Fibroblast of mammary gland (primary cell): ENCODE measurements at places on chromosomes 6 and 20.

DNA sequence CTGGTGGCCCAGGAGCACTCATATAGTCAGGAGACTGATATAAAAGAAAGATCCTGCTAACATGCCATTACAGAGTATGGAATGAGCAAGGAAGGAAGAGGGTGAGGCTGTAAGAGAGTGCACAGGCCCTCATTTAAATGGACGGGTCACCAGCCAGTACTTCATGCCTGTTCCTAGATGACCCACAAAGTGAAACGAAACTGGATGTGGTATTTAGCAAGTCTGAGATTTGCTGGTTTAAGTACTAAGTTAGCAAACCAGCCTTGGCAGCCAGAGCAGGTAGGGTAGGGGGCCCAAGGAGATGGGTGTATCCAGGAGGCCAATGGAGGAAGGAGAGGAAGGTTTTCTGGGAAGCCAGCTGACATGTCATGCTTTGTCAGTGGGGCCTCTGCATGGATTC, 15.9 kb downstream of the NT5E start:
- DNase-seq: no peak

DNA sequence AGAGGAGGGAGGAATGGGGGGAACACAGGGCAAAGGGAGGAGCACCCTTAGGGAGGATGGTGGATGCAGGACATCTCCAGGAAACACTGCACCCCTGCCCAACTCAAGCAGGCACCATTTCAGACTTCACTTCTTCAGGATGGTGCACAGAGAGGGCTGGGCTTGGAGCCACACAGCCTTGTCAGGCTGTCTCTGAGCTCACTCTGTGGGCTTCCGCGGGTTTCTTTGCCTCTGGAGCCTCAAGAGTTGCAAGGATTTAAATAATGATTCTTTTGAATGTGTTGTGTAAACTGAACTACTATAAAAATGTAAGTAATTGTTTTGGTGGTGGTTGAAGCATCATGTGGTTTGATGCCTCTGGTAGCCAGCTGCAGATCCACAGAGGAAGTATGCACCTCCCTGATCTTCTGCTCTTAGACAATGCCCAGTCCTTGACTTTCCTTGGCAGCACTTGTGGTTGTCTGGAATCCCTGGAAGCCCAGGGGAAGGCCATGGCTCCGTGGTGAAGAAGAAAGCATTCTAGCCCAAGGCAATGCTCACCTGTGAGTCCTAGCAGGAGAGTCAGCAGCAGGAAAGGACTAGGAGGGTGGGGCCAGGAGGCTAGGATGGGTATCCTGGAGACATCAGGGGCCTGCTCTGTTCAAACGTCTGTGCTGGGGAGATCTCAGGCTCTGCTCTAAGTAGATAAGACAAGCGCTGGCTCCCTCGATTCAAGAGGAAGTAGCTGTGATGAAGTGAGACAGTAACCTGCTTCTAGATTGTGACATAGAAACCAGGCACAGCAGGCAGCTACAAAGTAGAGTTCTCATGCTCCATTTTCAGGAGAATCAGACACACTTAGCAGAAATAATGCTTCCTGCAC, 50.2 kb upstream of the SIRPG start:
- no peak for DNase-seq

- DNase-seq: no peak
Measured at GRCh38 chr6:148736774-148737412, 9.9 kb upstream of the UST start.

DNA sequence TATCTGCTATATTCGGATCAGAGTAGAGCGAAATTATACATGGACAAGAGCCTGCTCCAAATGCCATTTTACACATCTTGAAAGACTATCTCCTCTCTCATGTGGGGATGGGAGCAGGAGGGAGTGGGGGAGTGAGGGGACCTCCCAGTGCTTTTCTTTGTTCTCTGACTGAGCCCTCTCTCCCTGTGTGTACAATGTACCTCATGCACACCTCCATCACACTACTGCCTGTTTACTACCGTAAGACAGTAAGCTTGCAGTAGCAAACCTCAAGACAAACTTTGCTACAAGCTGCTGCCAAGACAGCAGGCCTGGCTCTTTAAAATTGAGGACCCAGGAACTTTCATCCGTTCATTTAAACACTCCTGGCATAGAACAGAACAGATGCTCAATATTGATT, 7.2 kb downstream of the NHSL1 start:
- DNase-seq: no peak

GRCh38 chr6:108004861-108005260, 46.9 kb upstream of the SEC63 start:
- DNase-seq: no peak

DNA sequence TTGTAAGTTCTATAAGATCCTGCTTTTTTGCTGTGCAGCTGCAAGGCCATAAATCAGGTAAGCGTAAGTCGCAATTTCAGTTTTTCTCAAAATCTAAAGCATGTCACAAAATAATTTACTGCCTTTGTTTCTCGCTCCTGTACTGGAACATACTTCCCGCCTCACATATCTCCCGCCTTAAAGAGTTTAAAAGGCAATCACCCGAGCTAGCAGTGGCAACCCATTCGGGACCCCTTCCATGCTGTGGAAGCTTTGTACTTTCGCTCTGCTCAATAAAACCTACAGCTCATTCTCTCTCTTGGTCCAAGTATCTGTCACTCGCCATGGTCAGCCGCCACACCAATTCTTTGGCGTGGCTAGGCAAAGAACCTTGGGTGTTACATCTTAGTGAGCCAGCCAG, 34.0 kb downstream of the CEP85L start:
- no peak for DNase-seq

DNA sequence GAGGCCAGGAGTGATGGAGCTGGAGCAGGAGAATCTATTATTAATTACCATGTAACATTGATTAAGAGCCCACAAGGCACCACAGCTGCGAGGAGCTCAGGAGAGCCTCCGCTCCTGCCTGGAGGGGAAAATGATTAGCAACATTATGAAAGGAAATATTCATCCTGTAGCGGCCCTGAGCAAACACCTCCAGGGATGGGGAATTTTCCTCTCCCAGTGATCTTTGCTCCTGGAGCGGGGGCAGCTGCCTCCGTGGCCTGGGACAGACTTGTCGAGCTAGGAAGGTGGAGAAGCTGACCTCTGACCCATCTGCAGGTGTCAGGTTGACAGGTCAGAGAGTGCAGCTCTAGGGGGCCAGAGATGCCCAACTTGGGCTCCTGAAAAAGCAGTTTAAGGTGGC, 40.1 kb upstream of the SIRPA start:
- DNase-seq: no peak

- DNase-seq: no peak
Measured at GRCh38 chr6:154057098-154057497, 18.1 kb downstream of the OPRM1 start.

- peak; percentile 74 for DNase-seq
Measured at GRCh38 chr6:56347526-56347925, 100.1 kb upstream of the COL21A1 start.

DNA sequence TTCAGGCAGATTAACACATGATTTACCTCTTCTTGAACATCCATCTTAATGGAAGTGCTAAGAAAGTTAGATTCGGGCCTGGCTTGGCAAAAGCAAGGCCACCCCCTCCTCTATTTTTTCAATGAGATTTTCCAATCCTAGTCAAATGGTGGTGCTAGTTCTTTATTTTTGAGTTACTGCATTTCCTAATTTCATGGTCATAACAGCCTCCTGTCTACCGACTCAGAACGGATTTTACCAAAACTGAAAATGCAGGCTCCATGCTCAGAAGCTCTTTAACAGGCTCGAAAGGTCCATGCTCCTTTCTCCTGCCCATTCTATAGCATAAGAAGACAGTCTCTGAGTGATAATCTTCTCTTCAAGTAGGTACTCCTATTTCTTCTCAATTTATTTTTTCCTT, 117.2 kb upstream of the ESR1 start:
- peak; percentile 57 for DNase-seq

- peak; percentile 67 for DNase-seq
Measured at GRCh38 chr20:62501801-62502495, 26.2 kb upstream of the GATA5 start.

DNA sequence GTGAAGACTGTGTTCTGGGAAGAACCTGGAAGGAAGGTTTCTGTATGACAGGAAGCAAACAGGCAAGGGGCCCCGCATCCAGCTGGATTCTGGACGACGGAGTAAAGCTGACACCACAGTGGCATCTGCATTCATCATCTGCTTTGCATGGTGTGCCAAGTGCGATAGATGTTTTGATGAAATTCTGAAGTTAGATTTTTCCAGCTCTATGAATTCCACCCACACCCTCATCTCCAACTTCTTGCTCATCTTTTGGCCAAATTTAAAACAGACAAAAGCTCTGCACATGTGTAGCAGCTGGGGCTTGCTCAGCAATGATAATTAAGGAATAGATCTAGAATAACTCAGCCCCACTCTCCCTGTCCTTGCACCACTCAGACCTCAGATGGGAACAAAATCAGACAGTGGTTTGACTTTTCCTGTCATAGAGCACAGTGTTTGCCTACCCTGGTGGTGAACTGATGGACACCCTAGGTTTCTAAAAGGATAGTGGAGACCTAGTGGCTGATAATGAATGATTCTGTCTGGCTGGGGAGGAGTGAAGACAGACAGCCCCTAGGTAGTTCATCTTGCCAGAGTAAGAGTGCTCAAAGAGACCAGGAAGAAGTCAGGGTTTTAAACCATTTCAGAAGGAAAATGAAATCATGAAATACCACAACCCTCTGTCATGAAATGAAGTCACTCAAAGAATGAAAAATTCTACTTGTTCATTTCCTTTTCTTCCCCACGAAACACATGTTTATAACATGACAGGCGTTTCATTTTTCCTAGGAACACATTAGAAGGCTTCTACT, 85.8 kb downstream of the BCAS1 start:
- peak; percentile 89 for DNase-seq

- peak; percentile 50 for DNase-seq
Measured at GRCh38 chr20:53154540-53154939, 182.4 kb downstream of the TSHZ2 start.

DNA sequence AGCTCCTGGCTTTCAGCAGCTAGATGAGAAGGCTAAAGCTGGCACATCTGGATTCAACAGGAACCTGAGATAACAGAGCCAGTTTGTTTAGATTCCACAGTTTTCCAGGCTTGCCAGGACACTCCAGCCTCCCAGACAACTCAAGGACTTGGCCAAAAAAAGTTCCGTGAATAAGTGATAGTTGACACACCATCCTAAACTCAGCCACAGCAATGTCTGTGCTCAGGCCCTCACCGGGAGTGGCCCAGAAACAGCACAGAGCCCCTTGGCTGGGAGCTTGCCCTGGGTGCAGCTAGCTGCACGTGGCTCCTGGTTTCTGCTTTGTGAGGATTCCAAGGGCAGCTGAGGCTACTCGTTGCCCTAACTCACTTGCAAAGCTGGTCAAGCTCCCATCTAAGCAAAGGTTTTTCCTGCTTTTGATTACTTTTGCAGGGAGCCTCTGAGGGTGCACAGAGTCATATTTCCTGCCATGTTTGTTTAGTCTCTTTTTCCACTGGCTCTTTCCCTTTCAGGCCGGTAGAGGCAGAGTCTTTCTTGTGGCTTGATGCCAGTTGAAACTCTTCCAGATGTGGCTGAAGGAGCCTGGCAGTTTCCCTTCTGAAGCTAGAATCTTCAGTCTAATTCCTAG, 118.3 kb upstream of the ECI2 start:
- peak; percentile 70 for DNase-seq

DNA sequence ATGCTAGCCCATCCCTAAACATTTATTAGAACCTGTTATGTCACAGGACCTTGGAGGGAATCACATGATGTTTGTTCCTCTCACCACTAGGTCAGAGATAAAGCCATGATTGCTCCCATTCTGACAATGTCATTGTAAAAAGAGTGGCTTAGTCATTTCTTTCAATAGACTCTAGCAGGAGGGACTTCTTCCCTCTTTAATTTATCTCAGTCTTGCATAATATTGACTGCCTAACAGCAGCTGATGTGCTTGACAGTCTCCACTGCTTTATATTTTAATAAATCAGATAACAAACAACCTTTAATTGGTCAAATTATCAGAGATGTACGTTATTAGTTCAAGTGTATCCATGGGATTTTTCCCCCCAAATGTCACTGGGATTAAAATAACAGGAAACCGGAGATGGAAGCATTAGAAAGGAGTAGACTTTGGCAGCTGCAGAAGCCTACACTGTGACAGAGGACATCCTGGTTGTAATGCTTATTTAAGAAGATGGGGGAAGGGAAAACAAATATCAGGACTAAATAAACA, 39.6 kb downstream of the LAMA4 start:
- DNase-seq: no peak

DNA sequence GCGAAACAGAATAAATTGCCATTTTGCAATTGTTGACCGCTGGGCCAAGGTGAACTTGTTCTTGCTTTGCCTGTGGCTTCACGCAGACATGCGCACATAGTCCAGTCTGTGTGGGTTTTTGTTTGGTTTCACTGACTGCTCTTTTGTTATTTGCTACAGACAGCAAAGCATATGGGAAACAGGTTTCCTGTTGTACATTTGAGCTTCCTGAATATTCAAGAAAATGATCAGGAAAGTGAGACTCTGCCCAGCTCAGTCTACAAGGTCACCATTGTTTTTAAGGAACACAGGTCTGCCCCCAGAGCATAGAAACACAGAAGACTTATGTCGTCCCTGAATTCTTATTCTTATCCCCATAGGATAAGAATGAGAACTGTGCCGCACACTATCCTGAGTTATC, 55.6 kb downstream of the SASH1 start:
- no peak for DNase-seq

GRCh38 chr20:57244221-57244585, 22.2 kb downstream of the BMP7 start:
- no peak for DNase-seq

DNA sequence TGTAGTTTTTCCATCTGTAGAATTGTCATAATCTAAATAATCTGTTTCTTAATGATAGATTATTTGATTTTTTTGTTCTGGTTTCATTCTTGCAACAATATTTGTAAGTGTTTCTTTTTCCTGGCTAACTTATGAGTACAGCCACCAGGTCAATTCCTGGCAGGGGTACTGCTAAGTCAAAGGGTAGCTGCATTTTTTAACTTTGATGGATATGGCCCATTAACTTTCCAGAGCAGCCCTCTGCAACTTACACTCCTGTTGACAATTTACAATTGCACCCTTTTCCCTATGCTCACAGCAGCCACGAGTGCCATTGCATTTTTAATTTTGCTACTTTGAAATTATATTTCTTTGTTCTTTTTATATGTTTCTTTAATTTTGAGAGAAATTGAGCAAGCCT, 209.3 kb upstream of the CST7 start:
- no peak for DNase-seq

DNA sequence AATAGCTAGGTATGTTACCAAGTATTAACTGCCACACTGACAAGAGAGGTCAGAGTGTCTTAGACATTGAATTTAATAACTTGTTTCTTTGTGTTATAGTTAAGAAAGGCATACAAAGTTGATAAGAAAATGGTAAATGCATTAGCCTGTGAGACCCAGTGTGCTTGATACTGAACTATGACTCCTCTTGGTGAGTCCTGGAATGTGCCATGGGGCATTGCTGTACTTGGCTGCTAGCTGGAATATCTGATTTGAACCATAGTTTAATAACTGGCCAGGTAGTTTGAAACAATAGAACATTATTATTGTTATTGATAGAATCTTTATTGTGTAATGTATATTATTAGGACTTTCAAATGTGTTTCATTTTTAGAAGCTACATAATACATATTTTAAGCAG, 70.0 kb downstream of the ZFAND3 start:
- DNase-seq: no peak
